A549 (cell line): ENCODE measurements at places on chromosomes 16 and 17. TPM values are rescaled to one million over a fixed set of nuclear protein-coding genes. Genes with fewer than 3 reads are reported as not detected.

GRCh38 chr17:49793309-49793708 is 4.8 kb downstream of the KAT7 start:
- DNase-seq: no peak

DNA sequence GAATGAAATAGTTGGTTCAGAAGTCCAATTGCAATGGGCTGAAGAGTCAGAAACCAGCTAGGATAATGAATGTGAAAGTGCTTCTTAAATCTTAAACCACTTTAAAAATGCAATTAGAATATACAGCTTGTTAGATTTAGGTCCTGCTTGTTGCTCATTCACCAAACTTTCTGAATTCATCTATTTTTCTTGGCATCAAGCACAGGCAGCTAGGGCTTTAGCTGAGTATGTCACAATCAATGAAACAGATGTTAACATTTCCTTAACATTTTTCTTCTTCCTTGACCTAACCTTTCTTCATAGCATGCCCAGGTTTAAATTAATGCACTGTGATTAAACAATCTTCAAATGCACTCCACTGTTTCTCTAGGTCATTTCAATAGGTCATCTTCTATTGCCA is 14.4 kb downstream of the KIF2B start:
- no peak for DNase-seq

Gene BANP
- polyA plus RNA-seq: 13.6 to 17.2 TPM (median 16.5 TPM) in 3 replicates

DNA sequence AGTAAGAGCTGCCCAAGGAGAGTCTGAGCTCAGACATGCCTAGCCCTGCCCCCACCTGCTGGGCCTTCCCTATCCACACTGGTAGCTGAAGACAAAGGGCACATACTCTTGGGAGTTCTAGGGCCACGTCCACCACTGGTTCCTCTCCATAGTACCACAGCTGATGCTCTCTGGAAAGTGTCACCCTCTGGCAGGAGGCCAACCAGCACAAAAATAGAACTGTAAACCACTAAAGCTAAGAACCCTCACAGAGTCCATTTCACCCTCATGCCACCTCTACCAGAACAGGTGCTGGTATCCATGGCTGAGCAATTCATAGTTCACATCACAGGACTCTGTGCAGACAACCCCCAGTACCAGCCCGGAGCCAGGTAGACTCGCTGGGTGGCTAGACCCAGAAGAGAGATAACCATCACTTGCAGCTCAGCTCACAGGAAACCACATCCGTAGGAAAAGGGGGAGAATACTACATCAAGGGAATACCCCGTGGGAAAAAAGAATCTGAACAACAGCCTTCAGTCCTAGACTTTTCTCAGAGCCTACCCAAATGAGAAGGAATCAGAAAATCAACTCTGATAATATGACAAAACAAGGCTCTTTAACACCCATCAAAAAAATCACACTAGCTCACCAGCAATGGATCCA is 115.3 kb downstream of the CEP112 start:
- no peak for DNase-seq

DNA sequence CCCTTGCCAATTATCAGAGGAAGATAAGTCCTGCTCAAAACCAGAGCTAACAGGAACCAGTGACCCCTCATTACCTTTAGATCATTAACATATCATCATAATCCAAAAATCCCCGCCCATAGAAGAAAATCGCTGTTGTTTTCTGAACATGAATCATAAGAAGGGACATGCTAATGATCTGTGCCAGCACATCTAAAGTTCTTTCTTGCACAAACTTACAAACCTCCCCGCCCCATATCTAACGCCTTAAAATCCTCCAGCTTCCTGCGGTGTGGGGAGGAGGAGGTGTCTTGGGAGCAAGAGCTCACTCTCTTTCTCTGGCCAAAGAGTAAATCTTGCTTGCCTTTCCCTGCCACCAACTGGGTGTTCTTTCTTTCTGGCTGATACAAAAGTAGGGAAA is 78.3 kb downstream of the IRX3 start:
- no peak for DNase-seq
